Stimulated activated CD4-positive, alpha-beta T cell treated with anti-CD3 and anti-CD28 coated beads, Interleukin-1b, Interleukin-23, amount 100 ng/mL, for 48 hours (primary cell): ENCODE measurements at places on chromosomes 2 and 18.

DNA sequence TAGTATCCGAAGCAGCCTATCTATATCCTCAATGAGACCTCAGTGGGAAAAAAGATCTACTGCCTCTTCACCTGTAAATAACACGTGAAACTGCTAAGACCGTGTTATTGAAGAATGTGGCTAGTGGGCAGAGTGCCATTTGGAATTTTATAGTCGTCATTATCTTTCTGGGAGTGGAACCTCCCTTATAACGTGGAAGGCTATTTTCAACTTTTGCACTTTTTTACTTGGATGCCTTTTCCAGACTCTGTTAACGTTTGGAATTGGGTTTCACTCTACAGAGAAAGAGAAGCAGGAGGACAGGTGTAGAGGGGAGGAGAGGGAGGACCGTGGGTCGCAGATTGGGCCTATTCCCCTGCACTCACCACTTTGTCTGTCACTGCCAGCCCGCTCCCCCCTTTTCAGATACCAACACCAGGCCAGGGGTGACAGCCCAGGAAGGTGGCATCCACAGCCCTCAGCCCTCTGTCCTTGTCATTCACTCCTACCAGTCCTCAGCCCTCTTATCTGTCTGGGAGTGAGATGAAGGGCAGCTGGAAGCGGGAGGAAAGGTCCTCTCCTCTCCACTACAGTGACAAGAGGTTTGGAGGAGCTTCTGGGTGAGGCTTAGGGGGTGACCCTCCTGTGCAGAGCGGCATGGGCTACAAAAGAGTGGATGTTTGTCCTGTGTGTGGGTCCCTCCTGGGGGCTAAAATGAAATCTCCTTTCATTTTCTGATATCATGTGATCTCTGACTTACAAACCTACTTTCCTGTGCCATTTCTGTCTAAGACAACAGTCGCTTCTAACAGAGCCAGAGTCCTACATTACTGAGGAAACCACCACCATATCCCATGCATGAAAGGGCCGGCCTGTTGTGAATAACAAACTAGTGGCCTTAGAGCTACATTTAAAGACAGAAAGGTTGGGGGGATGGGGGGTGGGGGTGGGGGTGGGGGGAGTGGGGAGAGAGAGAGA is 23.9 kb upstream of the CEP68 start:
- DNase-seq, result no peak

GRCh38 chr18:54828986-54829385 is 709 bp downstream of the RAB27B start:
- no peak for DNase-seq

GRCh38 chr2:7816233-7816632 is 865.6 kb upstream of the ID2 start:
- DNase-seq, result no peak

- DNase-seq, result no peak
Measured at GRCh38 chr18:50282521-50283335, 1.4 kb upstream of the MBD1 start.

DNA sequence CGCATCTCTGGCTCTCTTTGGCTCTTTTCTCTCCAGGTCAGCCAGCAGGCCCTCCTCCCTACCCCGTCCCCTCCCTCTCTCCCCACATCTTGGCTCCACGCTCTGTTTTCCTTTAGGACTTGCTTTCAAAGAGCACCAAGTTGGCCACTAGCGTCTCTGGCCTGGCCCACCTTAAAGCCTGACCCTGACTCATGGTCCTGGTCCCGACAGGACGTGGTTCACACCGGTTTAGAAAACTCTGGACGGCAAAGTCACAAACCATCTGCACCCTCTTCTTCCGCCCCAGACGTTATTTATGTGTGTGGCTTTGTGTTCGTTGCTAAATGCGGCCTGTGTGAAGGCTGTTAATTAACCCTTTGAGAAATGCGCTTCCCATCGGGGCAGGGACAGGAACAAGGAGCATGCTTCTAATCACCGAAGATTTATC is 169.0 kb upstream of the HAAO start:
- no peak for DNase-seq

GRCh38 chr2:109322111-109322510 is 193.1 kb downstream of the SH3RF3 start:
- DNase-seq, result no peak

GRCh38 chr2:19702267-19702666 is 199.5 kb downstream of the TTC32 start:
- no peak for DNase-seq

DNA sequence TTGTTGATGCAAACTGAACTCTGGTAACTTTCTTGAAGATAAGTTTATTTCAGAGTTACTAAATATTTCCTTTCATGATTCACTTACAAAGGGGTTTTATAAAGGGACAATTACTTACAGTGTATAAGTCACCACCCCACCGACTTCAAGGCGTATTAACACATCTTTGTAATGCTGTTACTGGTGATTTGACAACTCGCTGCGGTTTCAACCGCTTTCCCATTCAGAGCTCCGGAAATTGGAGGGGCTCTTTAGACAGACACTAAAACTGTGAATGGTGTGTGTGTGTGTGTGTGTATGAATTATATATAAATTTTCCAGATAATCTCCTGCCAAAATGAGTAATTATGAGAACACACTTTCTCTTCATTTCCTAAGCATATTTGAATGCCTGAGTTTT is 4.9 kb downstream of the TM4SF20 start:
- DNase-seq, result peak; percentile 69

- DNase-seq, result no peak
Measured at GRCh38 chr2:238247002-238247822, 7.4 kb upstream of the HES6 start.

- no peak for DNase-seq
Measured at GRCh38 chr2:17538844-17539554, 1.5 kb upstream of the VSNL1 start.

DNA sequence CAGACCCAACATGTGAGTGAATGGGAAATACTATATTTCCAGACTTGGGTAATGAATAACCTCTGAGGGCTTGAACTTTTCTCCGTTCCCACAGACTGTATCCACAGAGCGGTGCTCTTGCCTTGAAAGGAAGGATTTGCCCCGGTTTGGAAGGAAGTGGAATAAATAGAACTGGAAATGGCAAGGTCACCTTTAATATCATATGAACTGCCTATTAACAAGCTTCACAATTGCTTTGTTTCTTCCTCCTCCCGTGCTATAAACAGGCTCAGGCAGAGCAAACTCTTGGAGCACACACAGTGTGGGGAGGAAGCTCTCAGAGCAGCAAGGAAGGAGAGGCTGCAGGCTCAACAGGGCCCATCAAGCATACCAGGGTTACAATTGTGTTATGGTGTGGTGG is 28.5 kb upstream of the DARS1 start:
- no peak for DNase-seq

- DNase-seq, result no peak
Measured at GRCh38 chr2:26429779-26430578, 28.3 kb downstream of the DRC1 start.

DNA sequence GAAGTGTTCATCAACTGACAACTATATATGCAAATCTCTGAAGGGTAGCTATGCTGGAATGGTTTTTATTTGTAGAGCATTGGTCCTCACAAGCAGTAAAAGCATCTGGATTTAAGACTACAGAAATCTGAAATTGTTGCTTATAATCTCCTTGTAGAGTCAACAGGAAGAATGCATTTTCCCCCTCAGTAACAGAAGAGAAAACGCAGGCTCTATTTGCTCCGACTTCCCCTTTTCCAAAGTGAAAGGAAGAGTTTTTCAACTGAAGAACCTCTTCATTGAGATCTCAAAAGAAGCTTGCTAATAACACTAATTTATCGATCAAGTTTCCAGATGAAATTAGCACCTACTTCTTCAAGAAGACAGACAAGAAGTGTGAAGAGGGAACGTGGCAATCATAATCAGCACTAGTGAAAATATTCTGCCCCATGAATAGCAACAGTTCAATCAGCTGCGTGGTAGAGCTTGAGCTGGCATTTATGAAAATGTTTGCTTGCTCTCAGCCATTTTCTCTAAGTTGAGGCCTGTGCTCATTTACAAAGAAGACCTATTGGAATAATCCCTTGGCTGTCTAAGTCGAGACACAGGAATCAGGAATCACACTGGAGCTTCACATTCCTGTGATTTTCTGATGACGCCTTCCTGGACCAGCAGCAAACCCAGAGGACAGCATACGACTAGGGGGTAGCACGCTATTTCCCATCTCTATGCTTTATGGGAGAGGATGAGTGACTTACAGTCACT is 43.7 kb downstream of the TGIF1 start:
- no peak for DNase-seq

- no peak for DNase-seq
Measured at GRCh38 chr2:60793169-60793568, 37.1 kb downstream of the PAPOLG start.

DNA sequence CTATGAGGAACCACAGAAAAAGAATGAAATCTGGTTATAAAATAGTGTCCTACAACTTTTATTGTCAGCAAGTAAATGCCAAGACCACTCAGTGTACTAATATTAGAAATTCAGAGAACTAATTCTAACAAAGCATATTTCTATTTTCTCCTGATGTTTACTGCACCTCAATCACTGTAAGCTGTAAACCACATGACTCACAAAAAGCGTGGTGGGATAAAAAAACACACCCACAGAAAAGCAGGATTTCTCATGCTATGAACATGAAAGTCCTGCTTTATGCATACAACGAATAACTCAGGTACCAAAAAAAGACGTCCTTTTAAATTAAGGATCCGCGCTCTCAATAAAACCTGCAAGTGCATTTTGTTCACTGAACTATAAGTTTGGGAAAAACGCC is 797 bp downstream of the TXNL4A start:
- no peak for DNase-seq

DNA sequence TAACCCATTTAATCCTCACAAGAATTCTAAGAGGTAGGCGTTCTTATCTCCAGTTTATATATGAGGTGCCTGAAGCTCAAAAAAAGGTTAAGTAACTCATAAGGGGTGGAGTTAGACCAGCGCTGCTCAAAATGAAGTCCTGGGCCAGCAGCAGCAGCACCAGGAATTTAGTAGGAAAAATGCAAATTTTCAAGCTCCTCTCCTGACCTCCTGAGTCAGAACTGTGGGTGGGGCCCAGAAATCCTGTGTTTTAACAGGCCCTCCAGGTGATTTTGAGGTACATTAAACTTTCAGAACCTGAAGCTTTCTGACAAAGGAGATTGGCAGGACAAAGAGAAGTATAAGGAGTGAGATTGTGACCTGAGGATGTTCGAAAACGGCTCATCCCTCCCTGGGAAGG is 66.0 kb upstream of the CCDC85A start:
- DNase-seq, result no peak

DNA sequence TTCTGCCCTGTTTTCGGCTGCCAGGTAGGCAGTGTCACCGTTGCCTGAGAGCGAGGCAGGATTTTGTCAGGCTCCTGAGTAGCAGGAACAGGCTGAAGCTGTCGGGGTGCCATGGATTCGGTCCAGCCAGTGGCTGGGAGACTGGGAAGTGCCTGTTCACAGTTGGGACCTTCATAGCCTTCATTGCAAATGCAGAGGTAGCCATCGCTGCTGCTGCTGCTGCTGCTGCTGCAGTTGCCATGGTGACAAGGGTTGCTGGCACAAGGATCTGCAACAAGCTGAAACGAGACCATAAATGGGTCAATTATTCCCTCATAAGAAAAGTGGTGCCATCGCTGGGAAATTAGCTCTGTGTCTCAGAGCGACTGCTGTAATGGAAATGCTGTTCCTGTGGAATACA is 122.7 kb downstream of the DNER start:
- no peak for DNase-seq

GRCh38 chr2:20214566-20215182 is 10.3 kb downstream of the SDC1 start:
- no peak for DNase-seq

GRCh38 chr2:215636816-215637215 is 200.9 kb upstream of the FN1 start:
- no peak for DNase-seq

DNA sequence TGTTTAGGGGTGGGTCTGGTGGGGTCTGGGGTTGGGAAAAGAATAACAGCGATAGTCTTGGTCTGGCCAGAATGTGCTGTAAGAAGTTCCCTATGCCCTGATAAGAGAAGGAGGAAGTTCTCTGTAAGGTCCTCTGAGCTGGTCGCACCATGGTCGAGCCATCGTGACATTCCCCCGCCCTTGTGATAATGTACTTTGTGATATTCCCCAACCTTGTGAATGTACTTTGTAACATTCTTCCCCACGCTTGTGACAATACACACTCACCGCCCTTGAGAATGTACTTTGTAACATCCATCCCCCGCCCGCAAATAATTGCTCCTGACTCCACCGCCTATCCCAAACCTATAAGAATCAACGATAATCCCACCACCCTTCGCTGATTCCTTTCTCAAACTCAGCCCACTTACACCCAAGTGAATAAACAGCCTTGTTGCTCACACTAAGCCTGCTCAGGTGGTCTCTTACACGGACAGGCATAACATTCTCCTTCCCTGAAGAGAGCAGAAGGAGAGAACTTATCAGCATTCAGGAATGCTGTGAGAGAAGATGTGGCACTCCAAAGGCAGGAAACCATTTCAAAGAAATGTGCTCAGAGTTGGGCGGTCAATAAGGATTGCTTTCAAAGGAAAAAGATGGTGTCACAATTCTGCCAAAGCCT is 17.8 kb upstream of the DUSP19 start:
- no peak for DNase-seq

DNA sequence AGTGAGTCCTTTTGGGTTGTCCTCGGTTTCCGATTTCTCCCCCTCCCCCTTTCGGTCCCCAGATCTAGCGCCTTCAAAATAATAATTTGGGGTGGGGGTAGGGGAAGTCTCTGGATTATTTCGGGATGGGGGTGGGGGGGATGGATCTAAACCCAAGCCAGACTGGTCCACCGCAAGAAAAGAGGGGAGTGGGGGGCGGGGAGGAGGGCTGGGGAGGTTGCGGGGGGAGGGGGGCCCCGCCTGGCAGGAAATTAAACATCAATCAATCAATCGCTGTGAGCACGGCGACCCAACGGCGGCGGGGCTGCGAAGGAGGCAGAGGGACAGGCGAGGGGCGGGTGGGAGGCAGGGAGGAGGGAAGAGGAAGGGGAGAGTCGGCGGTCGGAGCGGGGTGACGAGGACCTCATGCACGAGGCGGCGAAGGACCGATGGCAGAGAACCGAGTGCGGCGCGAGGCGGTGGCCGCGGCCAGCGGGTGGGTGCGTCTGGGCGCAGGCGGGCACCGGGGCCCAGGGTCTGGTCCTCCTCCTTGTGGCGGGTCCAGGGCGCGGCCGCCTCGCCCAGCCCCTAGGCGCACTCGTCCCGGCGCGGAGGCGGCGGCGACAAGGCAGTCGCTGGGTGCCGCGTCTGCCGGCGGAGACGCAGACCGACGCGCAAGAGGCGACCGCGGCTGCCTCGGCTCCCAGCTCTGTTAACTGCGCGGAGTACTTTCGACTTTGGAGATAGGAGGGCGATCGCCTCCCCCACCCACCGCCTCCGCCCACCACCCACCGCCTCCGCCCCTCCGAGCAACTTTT is 468 bp upstream of the SATB2 start:
- DNase-seq, result no peak

DNA sequence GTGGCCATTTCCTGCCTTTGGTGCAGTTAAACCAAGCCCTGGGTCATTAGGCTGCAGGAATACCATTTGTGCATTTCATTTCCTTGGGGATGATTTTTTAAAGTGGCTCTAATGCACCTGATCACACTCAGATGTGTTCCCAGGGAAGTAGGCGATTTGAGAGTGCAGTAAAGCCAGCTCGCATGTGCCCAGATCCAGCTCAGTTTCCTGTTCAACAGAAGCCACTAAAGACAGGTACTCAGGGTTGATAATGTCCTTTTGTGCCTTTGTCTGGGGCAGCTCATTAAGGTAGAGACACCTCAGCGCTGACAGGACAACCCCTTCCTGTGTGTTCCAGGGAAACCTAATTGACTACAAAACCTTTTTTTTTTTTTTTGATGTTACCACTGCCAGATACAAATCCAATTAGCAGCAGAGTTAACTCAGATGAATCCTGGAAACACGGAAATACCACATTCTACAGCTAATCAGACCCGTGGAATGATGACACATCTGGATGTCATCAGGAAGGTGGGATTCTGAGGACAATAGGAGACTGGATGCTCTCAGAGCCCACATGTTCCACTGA is 15.2 kb upstream of the CHRNA1 start:
- DNase-seq, result no peak
